ENCODE measurements at places on chromosomes 3 and 15. TPM values are rescaled to one million over a fixed set of nuclear protein-coding genes. Genes with fewer than 3 reads are reported as not detected.

Gene ZNF660
- 1.7 TPM for total RNA-seq

Gene CKMT1B
- not detected for total RNA-seq

Gene SLC22A13
- total RNA-seq = 0.22 TPM

Gene GPR62
- total RNA-seq = 0.12 TPM

Gene ATP13A4
- total RNA-seq = 0.50 TPM

Gene AADACL2
- total RNA-seq = not detected

Gene MOBP
- under 0.01 TPM for total RNA-seq

Gene GNB4
- 62.5 TPM for total RNA-seq

Gene ILDR1
- not detected for total RNA-seq

Gene STAC
- total RNA-seq = 7.7 TPM

Gene ZNF662
- total RNA-seq = 1.9 TPM

Gene SPATA12
- total RNA-seq = 0.11 TPM

Gene RBP2
- total RNA-seq = not detected

Gene HCLS1
- 2.5 TPM for total RNA-seq
